NCI-H1930 (cell line): ENCODE measurements at places on chromosomes 6 and 20.

- no peak for DNase-seq
Measured at GRCh38 chr6:20186981-20187380, 25.3 kb downstream of the MBOAT1 start.

- no peak for DNase-seq
Measured at GRCh38 chr6:31168606-31169005, 1.9 kb downstream of the POU5F1 start.

DNA sequence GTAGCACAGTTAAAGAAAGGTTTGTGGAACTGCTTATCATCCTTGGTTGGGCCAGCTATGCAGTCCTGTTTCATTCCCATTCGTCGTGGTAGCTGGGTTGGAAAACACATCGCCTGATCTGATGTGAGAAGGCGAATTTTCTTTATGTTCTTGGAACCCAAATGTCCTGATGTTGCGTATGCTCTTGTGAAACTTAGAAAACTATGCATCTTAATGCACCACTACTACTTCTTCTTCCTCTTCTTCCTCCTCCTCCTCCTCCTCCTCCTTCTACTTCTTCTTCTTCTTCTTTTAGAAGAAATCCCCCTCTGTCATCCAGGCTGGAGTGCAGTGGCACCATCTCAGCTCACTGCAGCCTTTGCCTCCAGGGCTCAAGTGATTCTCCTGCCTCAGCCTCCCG lies 381.6 kb downstream of the UTRN start:
- DNase-seq = no peak

GRCh38 chr6:95515975-95516374 lies 61.4 kb upstream of the MANEA start:
- DNase-seq = no peak

DNA sequence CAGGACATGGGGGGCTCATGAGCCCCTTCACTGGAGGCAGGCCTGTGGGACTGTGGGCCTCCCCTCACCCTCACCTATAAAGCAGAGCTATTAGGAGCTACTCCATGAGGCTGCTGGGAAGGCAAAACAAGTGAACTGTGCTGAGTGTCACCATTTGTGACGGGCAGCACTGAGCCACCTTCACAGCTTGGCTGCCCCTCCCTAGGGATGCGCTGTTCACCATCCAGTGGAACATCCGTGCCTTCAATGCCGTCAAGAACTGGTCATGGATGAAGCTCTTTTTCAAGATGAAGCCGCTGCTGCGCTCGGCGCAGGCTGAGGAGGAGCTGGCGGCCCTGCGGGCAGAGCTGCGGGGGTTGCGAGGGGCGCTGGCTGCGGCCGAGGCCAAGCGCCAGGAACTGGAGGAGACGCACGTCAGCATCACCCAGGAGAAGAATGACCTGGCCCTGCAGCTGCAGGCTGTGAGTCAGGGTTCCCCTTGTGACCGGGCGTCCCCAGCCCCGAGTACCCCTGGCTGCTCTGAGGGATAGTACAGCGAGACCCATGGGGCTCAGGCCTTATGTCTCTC lies 38.4 kb downstream of the MYH7B start:
- DNase-seq = no peak

GRCh38 chr6:77019081-77019480 lies 444.2 kb downstream of the HTR1B start:
- no peak for DNase-seq

DNA sequence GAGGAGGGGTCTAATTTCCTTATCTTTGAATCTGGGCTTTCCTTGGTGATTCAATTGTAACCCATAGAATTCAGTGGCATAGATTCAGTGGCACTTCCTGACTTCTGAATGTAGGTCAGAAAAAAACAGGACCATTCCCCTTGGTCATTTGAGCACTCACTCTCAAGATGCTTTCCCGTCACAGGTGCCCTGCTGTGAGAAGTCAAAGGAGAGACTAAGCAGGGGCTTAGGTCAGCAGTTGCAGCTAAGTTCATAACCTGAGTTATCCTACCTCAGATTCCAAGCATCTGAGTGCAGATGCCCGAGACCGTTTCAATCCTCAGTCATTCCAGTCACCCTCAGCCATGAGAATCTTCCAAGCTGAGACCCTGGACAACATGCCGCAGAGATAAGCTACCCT lies 506.6 kb downstream of the FRK start:
- no peak for DNase-seq

DNA sequence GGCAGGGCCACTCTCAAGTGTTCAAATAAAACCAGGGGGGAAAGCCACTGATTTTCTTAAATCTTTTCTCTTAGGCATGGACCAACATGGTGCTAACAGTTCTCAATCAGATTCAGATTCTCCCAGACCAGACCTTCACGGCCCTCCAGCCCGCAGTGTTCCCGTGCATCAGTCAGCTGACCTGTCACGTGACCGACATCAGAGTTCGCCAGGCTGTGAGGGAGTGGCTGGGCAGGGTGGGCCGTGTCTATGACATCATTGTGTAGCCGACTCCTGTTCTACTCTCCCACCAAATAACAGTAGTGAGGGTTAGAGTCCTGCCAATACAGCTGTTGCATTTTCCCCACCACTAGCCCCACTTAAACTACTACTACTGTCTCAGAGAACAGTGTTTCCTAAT lies 41.5 kb upstream of the SMIM28 start:
- DNase-seq = no peak

DNA sequence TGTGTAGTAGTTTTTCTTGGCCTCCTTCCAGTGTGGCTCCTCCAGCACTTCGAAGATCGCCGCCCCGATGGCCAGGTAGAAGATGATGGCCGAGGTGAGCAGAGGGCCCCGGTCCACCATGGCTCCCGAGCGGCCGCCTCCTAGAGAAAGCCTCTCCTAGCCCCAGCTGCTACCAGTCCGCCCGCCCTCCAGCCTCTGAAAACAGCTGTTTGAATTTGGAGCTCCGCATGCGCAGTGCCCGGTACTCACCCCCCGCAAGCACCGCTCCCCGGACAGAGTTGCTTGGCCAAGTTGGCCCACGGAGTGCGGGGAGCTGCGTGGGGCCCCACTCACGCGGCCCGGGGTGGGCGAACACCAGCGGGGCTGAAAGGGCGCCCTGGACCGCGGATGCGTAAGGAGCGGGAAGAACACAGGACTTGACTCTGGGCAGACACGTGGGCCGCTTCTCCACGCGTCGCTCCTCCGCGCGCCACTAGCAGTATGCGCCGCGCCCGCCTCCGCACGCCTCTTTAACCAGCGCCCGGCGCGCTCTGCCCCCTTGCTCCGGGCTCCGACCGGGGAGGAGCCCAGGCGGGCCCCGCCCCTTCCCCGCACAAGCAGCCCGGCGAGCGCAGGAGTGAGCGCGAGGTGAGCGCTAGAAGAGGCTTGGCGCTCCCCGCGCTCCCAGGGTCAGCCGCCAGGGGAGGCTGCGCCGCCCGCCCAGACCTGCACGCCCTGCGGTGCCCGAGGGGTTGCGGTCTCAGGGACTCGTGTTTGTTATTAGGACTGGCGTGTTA lies at the start of gene KCNK5:
TSS of gene KCNK5 (minus strand) at position 484 of the 776 bp plus-strand sequence. CDS start at position 120, 364 bp downstream.
- DNase-seq = peak; percentile 73

DNA sequence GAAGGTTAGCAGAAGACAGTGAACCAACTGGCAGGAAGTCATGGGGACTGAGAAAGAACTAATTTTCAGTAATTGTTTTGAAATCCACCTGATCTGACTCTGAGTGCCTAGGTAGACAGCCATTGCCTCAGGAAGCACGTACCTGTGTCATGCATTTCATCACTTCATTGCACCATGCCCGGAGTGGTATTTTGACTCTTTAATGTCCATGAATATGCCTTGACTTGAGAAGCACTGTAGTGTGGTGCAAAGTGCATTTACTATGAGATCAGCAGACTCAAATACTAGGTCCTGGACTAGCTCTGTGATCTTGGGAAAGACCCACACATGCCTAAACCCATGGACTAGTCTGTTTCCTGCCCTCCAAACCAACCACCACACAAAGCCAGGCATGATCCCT lies 370.9 kb upstream of the MARCKS start:
- DNase-seq = no peak

DNA sequence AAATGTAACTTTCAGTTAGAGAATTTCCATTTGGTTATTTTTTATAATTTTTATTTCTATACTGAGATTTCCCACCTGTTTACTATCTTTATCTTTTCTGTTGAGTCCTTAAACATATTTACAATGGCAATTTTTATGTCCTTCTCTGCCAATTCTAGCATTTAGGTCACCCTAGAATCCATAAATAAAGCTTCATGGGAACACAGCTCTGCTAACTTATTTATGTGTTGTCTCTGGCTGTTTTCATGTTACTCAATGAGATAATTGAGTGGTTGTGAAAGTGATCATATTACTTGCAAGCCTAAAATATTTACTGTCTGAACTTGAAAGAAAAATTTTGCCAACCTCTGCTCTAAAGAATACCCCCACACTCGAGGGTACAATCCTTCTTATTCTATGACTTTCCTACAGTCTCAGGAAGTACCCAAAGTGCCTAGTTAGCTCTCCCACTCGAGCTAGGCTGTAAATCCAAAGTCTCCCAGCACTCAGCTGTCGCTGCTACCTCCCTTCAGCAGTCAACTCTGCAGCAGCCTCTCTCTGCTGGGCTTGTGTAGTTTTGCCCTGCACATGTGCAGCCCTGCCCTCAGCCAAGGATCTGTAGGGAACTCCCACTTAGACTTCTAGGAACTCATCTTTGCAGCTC lies 53.5 kb upstream of the GCLC start:
- no peak for DNase-seq

- DNase-seq = no peak
Measured at GRCh38 chr6:144653885-144654505, 368.9 kb downstream of the UTRN start.

DNA sequence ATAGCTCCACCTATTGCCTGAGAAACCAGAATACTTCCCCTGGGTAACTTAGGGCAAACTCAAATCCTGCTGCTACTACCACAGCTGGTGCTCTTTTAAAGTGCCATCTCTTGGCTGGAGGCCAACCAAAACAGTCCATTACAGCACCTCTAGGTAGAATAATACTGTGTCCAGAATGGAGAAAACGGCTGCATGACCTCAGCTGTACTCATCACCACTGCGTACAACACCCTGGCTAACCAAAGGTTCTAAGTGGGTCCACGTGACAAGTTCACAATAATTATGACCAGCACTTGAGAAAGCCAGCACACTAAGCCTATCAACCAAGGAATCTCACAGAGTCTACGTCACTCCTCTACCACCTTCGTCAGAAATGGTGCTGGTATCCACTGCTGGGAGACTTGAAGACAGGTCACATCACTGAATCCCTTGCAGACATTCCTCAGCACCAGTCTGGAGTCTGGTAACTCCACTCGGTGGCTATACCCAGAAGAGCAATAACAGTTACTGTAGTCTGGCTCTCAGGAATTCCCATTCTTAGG lies 40.9 kb upstream of the PKIB start:
- DNase-seq = no peak

DNA sequence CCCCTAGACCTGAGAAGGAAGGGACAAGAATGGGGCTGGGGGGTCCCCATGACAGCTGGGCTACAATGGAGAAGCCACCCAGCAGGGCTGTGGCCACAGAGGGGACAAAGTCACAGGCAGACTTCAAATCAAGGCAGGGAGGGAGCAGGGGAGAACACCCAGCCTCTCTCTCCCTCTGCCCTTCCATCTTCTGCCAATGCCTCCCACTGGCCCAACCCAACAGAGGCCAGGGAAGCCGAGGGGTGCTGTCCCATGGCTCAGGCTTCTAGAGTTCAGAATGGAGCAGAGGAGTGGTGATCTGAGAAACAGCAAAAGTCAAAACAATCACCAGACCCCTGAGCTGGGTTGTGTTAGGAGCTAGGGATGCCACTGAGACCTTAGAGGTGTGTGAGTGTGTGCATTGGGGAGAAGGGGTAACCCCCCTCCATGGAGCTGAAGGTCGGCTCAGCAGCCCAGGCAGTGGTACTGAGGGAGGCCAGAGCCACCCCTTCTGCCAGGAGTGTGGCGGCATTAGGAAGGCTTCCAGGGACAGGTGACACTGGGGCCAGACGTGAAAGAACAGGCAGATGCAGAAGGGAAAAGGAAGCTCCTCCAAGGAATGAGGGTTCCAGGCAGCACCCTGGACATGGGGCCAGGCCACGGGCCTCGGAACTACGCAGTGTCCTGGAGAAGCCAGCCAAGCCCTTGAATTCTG lies 12.0 kb downstream of the GLP1R start:
- no peak for DNase-seq
